ENCODE measurements at places on chromosomes 3 and 15.
A peak's percentile ranks its signal among the peaks of the same experiment; 100 is the strongest.

DNA sequence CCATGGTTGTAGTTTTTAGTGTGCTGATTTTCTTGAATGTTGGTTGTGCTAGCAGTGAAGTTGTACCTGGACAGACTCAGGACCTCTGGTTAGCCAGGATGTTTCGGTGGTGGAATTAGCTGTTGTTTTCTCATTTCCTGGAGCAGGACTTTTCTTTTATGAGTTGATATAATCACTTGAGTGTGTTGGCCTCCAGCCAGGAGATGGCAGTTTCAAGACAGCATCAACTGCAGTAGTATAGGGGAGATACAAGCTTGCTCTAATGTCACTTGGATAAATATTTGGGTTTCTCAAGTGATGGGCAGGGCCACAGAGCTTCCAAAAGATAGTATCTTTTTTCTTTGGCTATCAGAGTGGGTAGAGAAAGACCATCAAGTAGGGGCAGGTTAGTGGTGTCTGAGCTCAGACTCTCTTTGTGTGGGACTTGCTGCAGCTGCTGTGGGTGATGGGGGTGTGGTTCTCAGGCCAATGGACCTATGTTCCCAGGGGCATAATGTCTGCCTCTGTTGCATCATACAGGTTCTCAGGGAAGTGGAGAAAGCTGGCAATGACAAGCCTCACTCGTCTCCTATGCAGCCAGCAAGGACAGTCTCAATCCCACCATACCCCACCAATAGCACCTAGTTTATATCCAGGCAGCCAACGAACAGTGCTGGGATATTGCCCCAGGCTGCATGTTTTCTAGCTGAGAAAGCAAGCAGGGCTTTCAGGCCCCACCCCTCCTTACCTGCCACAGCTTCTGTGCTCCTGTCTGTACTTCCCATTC, 14.6 kb upstream of the OR5K2 start:
- DNase-seq = no peak

- DNase-seq = no peak
These were observed 232.6 kb downstream of the GAP43 start for GRCh38 chr3:115855911-115856310.

DNA sequence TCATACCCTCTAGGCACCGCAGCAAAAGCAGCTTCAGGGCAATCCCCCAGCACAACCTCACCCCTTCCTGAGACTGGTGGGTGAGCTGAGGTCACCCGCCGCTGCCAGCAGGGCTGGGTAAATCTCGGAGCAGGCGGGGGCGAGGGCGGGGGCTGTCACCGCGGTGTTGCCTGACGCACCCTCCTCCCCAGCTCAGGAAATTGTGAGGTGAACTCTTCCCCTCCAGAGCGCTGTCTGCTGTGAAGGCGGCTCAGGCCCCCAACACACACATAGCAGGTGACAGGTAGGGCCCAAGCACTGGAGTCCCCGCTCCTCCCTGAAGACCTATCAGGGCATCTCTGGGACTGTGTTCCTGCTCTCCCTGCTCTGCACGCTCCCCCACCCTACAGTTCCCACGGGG, 30.2 kb upstream of the FURIN start:
- DNase-seq = peak; percentile 76

GRCh38 chr3:29454161-29454611, 173.3 kb downstream of the RBMS3 start:
- no peak for DNase-seq

GRCh38 chr15:54515664-54516582, 537.7 kb downstream of the UNC13C start:
- no peak for DNase-seq

GRCh38 chr3:46634856-46635255, 22.5 kb downstream of the FAM240A start:
- DNase-seq = no peak

DNA sequence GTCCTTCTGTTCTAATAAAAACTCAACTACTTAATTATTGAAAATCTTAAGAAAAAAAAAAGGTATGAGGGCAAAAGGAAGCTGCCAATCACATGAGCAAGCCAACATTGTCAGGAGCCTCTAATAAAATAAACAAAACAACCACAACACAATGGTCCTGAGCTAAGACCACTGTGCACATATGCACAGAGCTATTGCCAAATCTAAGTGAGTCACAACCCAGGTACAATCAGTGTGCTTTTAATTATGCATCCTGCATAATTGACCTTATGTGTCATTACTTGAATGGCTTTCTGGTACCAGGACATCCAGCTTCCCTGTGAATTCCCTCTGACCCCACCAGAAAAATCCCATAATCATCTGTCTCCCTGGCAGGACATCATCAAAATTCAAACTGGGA, 639.8 kb downstream of the MAGI1 start:
- no peak for DNase-seq

- DNase-seq = no peak
These were observed 641.5 kb upstream of the NECTIN3 start for GRCh38 chr3:110430146-110430545.

DNA sequence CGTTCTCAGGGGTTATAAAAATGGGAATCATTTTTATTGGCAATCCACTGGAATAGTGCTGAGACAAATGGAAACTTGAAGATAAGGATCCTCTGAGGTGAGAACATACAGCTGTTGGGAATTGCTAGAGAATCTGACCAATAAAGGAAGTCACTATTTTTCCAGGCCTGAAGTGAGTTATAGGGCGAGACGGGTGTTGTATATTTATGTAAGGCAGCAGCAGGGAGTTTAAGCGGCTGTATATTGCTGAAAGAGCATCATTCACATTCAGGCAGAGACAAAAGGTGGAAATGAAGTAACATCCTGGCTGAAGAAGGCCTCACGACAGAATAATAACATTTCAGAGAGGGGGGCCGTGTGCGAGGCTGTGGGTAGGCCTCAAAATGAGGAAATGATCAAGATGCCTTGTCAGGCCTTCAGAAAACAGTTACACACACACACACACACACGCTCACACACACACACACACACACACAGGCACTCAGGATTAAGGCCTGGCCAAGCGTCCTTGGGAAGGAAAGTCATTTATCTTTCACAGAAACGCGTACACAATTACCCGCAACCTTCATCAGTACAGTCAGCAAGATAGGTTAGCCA, 964.9 kb upstream of the NR2F2 start:
- DNase-seq = no peak

DNA sequence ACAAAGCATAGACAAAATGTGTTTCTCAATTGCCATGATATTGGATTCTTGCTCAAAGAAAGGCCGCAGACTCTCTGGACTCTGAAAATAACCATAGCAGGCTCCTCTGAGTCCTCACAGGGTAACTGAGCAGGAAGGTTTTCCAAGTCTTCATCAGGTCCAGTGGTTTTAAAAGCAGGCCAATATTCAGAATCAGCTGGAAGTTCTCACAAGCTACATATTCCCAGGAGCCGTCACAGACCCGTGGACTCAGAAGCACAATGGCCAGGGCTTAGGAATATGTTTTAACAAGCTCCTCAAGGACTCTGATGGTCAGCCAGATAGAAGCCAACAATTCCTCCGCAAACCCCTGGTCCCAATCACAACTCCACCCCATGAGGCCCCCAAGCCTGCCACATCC, 256.1 kb upstream of the ADAMTS9 start:
- no peak for DNase-seq

DNA sequence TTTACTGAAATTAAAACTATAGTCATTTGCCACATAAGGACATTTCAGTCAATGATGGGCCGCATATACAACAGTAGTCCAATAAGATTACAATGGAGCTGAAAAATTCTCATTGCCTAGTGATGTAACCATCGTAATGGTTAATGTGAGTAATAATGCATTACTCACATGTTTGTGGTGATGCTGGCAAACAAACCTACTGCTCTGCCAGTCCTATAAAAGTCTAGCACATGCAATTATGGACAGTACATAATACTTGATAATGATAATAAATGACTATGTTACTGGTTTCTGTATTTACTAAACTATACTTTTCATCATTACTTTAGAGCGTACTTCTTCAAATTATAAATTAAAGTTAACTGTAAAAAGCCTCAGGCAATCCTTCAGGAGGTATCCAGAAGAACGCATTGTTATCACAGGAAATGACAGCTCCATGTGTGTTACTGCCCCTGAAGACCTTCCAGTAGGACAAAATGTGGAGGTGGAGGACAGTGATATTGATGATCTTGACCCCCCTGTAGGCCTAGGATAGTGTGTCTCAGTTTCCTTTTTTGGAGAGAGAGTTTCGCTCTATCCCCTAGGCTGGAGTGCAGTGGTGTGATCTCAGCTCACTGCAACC, 102.7 kb downstream of the ATP1B3 start:
- DNase-seq = no peak

DNA sequence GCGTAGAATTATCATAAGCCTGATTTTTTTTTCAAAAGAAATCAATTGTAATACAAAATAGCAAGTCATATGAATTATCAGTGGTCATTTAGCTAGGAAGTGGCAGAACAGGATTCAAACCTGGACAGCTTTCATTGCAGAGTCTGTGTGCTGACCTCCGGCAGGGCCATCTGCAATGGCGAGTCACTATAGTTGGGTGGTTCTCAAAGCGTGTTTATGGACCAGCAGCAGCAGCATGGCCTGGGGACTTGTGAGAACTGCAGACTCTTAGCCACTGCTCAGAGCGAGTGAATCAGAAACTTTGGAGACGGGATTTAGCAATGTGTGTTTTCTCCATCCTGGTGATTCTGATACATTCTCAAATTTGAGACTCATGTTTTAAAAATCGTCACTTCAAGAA, 202.3 kb upstream of the SUCLG2 start:
- no peak for DNase-seq

- DNase-seq = no peak
These were observed 10.1 kb downstream of the BCL2L10 start for GRCh38 chr15:52102463-52102862.

DNA sequence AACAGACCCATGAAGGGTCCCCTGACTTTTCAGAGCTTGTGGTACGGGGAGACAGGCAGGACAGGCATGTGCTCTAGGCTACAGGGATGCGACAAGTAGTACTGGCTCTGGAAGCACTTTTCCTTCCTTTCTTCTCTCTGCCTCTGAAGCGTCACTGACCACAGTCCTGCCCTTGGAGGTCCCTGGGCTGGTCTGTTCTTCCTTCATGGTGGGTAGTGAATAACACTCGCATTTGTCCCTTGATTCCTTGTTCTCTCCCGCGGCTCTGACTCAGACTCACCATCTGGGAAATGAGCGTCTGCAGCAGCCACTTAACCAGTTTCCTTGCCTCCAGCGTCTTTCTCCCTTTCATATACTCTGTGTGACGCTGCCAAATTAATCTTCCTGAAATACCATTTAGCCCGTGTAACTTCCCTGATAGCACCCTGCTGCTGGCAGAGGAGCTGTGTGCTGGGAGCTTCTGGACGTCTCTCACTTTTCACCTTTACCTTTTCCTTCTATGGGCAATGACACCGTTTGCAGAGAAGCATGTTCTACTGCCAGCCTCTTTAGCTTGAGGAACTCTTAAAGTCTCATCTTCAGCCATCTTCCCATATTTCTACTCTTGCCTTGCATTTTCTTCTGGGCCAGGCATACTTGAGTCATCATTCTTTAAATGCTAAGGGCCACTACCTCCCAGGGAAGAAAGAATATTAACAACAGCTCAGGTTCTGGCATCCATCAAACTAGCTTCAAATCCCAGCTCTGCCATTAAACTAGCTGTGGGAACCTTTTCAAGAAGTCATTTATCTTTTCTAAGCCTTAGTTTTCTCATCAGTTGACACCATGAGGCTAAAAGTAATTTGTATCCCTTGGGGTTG, 33.6 kb downstream of the TMEM45A start:
- DNase-seq = no peak
